Natural killer cell treated with Interleukin-12 subunit alpha and Interleukin-12 subunit beta and Interleukin-15 and Interleukin-18, amount 100 ng/mL, for 72 hours (primary cell): ENCODE measurements at places on chromosomes 5 and 9. TPM values are rescaled to one million over a fixed set of nuclear protein-coding genes. Genes with fewer than 3 reads are reported as not detected.

EGR1 gene
- total RNA-seq, result 11.2 TPM

GNA14 gene
- total RNA-seq, result 0.45 TPM

DNA sequence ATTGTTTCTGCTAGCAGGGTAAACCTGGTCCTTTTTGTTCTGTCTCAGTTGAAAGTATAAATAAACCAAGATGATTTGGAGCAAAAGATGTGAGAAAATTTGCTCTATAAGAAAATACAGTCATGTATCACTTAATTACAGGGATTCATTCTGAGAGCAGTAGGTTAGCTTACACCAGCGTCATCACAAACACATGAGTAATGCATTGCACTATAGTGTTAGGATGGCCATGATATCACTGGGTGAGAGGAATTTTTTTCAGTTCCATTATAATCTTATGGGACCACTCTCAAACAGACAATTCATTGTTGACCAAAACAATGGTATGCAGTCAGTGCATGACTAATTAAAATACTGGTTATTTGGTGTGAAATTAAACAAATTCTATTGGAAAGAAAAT, 430.9 kb downstream of the CHSY3 start:
- no peak for DNase-seq

INSL4 gene
- not detected for total RNA-seq

MIER3 gene
- 21.0 TPM for total RNA-seq

GRCh38 chr5:72380492-72381274, 60.5 kb downstream of the PTCD2 start:
- DNase-seq, result no peak

ABO gene
- 0.25 TPM for total RNA-seq

OCLN gene
- total RNA-seq, result 0.67 TPM

CBY3 gene
- not detected for total RNA-seq

TRPM3 gene
- not detected for total RNA-seq
